ENCODE measurements at places on chromosomes 5 and 9. TPM values are rescaled to one million over a fixed set of nuclear protein-coding genes. Genes with fewer than 3 reads are reported as not detected.

The GDA gene
- total RNA-seq: 1.0 TPM

The PNPLA7 gene
- 25.1 TPM for total RNA-seq

The ANXA6 gene
- total RNA-seq: 168 TPM

The SPATA31E1 gene
- not detected for total RNA-seq

The SPACA9 gene
- total RNA-seq: 5.9 TPM

The LPAR1 gene
- 210 TPM for total RNA-seq

The PCSK1 gene
- 0.42 TPM for total RNA-seq

The GRIN1 gene
- total RNA-seq: not detected

The PTGES gene
- total RNA-seq: 14.7 TPM

The PCDHB11 gene
- 7.8 TPM for total RNA-seq

The APC gene
- 91.8 TPM for total RNA-seq

The CLIC3 gene
- 46.0 TPM for total RNA-seq

GRCh38 chr9:120374239-120374638 lies 205.7 kb downstream of the CDK5RAP2 start:
- no peak overlapping the region for H3K27ac ChIP-seq
- H3K4me3 ChIP-seq: no peak overlapping the region
- DNase-seq: no peak
- H3K36me3 ChIP-seq: no peaks in the 10 kb centered on the region
- no peaks in the 10 kb centered on the region for H3K27me3 ChIP-seq

- peak overlapping the region; percentile 76 for H3K4me3 ChIP-seq
- H3K36me3 ChIP-seq: no peaks in the 10 kb centered on the region
- no peaks in the 10 kb centered on the region for H3K27me3 ChIP-seq
Measured at GRCh38 chr9:120712539-120713031, 1.7 kb downstream of the MEGF9 start.

DNA sequence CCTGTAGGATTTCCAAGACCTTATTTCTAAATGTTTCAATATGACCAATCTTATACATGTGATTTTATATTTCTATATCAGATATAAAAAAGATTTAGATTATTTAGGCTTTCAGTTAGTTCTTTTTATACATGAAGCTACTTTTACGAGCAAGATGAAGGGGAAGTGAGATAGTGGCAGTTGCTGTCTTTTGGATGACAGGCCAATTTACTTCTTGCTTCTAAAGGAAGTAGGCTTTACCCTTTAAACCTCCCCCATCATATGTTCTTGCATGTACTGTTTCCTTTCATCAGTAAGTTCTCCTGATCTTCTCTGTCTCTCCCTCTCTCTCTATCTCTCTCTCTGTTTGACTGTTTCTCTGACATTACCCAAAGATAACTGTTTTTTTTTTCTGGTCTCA lies 4.0 kb upstream of the TYRP1 start:
- DNase-seq: no peak
- H3K36me3 ChIP-seq: no peaks in the 10 kb centered on the region
- no peak overlapping the region for H3K27ac ChIP-seq
- H3K27me3 ChIP-seq: no peaks in the 10 kb centered on the region
- no peak overlapping the region for H3K4me3 ChIP-seq

GRCh38 chr5:111511831-111512374 lies 432 bp downstream of the STARD4 start:
- H3K27ac ChIP-seq: peak overlapping the region; percentile 94
- no peaks in the 10 kb centered on the region for H3K27me3 ChIP-seq
- H3K36me3 ChIP-seq: no peaks in the 10 kb centered on the region

- H3K27ac ChIP-seq: no peak overlapping the region
- no peak for DNase-seq
- H3K4me3 ChIP-seq: no peak overlapping the region
- H3K36me3 ChIP-seq: no peaks in the 10 kb centered on the region
Measured at GRCh38 chr5:23840083-23840482, 332.7 kb downstream of the PRDM9 start.

DNA sequence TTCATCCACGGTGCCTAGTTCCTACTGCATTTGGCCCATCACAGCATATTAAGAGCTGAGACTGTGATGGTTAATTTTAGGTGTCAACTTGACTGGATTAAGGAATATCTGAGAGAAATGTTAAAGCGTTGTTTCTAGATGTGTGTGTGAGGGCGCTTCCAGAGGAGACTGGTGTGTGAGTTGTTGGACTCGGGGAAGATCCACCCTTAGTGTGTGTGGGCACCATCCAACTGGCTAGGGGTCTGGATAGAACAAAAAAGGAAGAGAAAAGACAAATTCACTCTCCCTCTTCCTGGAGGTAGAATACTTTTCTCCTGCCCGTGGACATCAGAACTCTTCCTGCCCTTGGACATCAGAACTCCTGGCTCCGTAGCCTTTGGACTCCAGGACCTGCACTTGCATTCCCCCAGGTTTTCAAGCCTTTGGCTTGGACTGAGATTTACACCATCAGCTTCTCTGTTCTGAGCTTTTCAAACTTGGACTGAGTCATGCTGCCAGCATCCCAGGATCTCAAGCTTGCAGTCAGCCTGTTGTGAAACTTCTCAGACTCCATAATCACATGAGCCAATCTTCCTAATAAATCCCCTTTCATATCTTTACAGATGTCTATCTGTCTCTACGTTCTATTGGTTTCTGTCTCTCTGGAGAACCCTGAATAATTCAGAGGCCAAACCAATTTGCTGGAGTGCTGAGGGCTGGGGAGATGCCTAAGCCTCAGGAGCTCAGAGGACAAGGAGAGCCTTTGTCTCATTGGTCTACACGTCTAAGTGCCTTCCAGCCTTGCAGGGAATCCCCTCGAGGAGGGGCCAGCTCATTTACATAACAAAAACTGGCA lies 164.5 kb downstream of the DCP2 start:
- peak overlapping the region; percentile 37 for H3K27ac ChIP-seq
- H3K4me1 ChIP-seq: peaks cover 7% of the 10 kb centered on the region
- no peaks in the 10 kb centered on the region for H3K36me3 ChIP-seq
- H3K4me3 ChIP-seq: no peak overlapping the region
- peak; percentile 26 for DNase-seq
- no peaks in the 10 kb centered on the region for H3K27me3 ChIP-seq

GRCh38 chr9:5499889-5500398 lies 10.4 kb upstream of the PDCD1LG2 start:
- DNase-seq: no peak
- no peak overlapping the region for H3K4me3 ChIP-seq
- no peaks in the 10 kb centered on the region for H3K4me1 ChIP-seq
- H3K27ac ChIP-seq: no peak overlapping the region
- H3K36me3 ChIP-seq: no peaks in the 10 kb centered on the region

DNA sequence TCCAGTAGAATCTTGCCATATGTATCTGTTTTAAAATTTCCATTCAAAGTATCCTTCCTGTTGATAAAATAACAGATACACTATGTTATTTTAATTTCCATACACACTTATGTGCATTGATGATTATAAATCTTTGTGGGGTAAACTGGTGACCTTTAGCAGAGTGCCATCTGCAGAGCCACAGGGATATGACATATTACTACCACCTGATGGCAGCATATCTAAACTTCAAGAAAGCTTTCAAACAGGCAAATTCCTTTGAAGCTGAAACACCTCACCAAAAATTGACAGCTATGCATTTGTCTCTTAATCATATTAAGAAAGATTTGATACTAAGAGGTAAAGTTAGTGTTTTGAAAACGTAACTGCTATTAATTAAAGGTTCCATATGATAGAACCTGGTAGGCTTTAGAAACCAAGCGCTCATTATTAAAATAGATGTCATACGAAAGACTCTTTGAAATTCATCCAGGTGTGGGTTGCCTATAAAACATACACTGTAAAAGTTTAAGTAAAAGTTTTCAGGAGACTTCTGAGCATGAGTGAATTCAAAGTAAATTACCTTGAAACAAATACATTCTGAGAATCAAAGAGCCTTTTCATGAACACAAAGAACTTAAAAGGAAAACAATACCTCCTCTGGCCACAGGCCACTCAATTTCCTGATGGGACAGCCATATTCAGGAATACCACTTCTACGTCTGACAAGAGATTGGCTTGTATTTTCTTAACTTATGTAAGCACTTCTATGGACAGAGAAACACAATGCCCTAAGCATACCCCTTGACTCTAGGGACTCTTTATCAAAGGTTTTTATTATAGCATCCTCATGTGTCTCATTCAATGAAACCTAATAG lies 93.3 kb downstream of the KIAA0825 start:
- H3K36me3 ChIP-seq: no peaks in the 10 kb centered on the region
- no peaks in the 10 kb centered on the region for H3K27me3 ChIP-seq
- no peak overlapping the region for H3K4me3 ChIP-seq
- H3K4me1 ChIP-seq: no peaks in the 10 kb centered on the region

DNA sequence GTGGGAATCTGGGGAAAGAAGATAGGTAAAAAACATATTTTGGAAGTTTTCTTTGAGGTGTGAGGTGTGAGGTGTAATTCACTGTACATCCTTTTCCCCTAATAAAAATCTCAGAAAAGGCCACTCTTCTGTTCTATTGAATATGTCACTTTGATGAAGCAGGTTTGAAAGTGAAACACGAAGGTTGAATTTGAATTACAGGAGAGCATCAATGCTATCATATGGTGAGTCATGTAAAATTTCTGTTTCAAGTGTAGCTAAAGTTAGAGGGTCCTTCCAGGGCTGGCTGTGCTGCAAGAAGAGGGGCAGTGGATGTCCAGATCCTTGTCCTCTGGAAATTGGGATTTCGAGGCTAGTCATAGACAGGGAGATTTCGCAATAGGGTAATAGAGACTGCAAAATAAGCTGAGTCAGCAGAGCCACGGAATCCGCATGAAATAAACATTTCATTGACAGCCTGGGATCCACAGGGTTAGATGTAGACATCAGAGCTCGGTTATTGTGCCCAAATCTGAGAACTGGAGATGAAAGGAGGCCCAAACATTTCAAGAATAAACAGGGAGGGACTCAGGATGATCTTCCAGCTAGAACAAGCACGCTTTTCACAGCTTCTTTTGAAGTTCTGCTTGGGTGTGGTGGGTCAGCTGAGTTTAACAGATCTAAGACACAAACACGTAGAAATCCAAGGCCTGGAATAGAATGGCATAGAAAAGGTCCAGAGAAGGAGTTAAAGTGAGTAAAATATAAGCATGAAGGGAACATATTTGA lies 194.4 kb upstream of the CDKN2B start:
- DNase-seq: no peak
- H3K4me1 ChIP-seq: no peaks in the 10 kb centered on the region
- no peaks in the 10 kb centered on the region for H3K27me3 ChIP-seq
- peak overlapping the region; percentile 5 for H3K27ac ChIP-seq
- no peaks in the 10 kb centered on the region for H3K36me3 ChIP-seq

GRCh38 chr5:151708126-151708525 lies 21.4 kb upstream of the SPARC start:
- no peaks in the 10 kb centered on the region for H3K36me3 ChIP-seq
- DNase-seq: no peak
- no peaks in the 10 kb centered on the region for H3K27me3 ChIP-seq
- no peak overlapping the region for H3K4me3 ChIP-seq

DNA sequence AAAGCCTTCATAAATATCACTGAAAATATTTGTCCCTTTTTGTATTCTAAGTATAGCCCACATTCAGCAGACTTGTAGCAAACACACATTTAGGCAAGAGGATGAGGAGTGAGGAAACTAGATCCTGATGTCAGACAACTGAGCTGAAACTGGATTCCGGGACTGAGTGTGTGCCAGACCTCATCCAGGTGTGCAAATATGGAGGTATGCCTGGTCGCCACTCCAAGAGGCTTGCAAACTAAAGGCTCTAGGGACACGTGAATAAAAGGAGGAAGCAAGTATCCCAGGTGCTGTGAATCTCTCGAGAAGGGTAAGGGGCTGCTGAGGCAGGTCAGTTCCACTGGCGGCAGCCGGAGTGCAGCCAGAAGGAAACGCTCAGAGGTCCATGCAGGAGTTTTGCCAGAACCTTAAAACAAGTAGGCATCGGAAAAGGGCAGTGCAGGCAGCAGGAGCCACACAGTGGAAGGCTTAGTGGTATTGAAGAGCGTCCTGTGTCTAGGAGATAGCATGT lies 77.4 kb upstream of the ALDH1B1 start:
- no peak overlapping the region for H3K27ac ChIP-seq
- H3K27me3 ChIP-seq: no peaks in the 10 kb centered on the region
- no peaks in the 10 kb centered on the region for H3K36me3 ChIP-seq
- no peaks in the 10 kb centered on the region for H3K4me1 ChIP-seq
- DNase-seq: no peak

GRCh38 chr5:77994943-77995342 lies 218.8 kb upstream of the TBCA start:
- H3K27ac ChIP-seq: no peak overlapping the region
- H3K27me3 ChIP-seq: no peaks in the 10 kb centered on the region

GRCh38 chr5:124583469-124584350 lies 162.7 kb downstream of the ZNF608 start:
- no peak overlapping the region for H3K27ac ChIP-seq
- no peaks in the 10 kb centered on the region for H3K4me1 ChIP-seq
- no peaks in the 10 kb centered on the region for H3K36me3 ChIP-seq

- no peak for DNase-seq
- H3K27me3 ChIP-seq: peaks cover 5% of the 10 kb centered on the region
- H3K4me1 ChIP-seq: peaks cover 11% of the 10 kb centered on the region
Measured at GRCh38 chr9:133707065-133707762, 30.9 kb downstream of the SARDH start.

- no peak overlapping the region for H3K4me3 ChIP-seq
- no peaks in the 10 kb centered on the region for H3K4me1 ChIP-seq
- no peak overlapping the region for H3K27ac ChIP-seq
- H3K27me3 ChIP-seq: no peaks in the 10 kb centered on the region
Measured at GRCh38 chr9:108100571-108100970, 611.0 kb upstream of the KLF4 start.

- no peak overlapping the region for H3K27ac ChIP-seq
- H3K27me3 ChIP-seq: no peaks in the 10 kb centered on the region
- H3K36me3 ChIP-seq: no peaks in the 10 kb centered on the region
- H3K4me3 ChIP-seq: no peak overlapping the region
Measured at GRCh38 chr9:85501456-85501855, 240.3 kb downstream of the AGTPBP1 start.

- peaks cover 7% of the 10 kb centered on the region for H3K4me1 ChIP-seq
- no peaks in the 10 kb centered on the region for H3K36me3 ChIP-seq
- H3K27ac ChIP-seq: no peak overlapping the region
- no peaks in the 10 kb centered on the region for H3K27me3 ChIP-seq
Measured at GRCh38 chr5:178361657-178362445, 129.2 kb upstream of the PHYKPL start.

GRCh38 chr9:89319015-89319905 lies 960 bp downstream of the SECISBP2 start:
- DNase-seq: no peak
- H3K27me3 ChIP-seq: no peaks in the 10 kb centered on the region
- no peaks in the 10 kb centered on the region for H3K36me3 ChIP-seq
- H3K4me3 ChIP-seq: peak overlapping the region; percentile 60

DNA sequence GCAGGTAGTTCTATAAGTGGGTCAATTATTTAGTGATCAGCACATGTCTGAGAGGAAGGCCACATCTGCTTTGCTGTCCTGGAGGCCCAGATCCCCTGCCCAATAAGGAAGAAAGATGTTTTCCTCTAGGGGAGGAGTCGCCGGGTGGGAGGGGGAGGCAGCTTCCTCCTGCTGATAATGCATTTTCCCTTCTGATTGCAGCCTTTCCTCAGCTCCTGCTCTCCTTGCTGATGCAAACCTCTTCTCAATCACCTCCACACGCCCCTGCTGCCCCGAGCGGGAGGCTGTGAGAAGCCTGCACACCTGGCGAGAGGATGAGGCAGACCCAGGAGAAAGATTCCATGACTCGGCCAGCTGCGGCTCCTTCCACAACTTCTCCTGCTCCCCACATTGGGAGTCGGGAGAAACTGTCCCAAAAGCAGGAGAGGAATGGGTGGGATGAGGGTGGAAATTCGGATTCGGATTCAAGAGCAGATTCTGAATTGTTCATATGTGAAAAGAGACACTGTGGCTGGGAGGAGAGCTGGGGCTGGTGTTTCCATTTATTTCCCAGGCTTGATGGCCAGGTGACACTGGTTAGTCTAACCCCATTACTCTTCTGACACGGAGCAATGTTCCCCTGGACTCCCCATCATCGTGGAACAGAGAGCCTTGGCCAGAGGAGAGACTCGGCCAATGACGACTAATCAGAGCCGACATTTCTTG lies 6.8 kb upstream of the NTNG2 start:
- no peaks in the 10 kb centered on the region for H3K4me1 ChIP-seq
- no peak for DNase-seq
- H3K4me3 ChIP-seq: no peak overlapping the region
- H3K36me3 ChIP-seq: no peaks in the 10 kb centered on the region
- peaks cover 81% of the 10 kb centered on the region for H3K27me3 ChIP-seq
- no peak overlapping the region for H3K27ac ChIP-seq
